ENCODE measurements at places on chromosomes 16 and 17.
A peak's percentile ranks its signal among the peaks of the same experiment; 100 is the strongest.

DNA sequence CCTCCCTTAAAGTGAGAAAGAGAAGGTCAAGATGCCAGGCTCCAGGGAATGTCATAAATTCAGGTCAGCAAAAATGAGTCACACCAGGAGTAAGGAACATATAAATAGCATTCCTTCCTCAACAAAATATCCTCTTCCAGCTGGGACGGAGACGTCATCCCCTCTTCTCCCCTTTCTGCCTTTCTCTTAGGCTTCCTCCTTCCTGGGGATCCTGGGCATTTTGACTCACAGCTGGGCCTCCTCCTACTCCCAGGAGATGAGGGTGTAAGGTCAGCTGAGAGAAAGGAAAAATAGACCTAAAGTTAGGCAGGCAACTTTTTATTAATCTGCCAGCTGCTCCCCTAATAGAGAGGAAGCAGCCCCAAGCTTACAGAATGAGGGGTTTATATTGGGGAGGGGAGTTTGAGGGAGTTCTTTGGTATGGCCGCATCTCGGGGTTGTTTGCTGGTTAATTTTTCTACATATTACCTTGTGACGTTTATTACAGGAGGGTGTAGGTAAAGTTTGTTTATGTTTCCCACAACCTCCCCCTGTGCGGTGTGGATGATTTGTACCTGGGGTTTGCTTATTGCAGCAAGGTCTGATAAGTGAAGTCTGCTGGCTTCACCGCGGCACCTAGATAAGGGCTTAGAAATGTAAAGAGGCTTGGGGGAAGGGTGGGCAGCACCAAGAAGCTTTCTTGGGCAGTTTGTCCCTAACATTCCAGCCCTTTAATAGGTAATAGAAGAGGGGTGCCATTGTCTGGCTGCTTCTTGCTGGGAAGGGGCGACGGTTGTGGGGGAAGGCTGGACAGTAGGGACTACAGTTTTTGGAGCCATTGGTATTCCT lies 7.1 kb upstream of the ZNF747 start:
- no peak for DNase-seq

GRCh38 chr16:11161974-11162373 lies 94.0 kb downstream of the SOCS1 start:
- no peak for DNase-seq

- no peak for DNase-seq
Measured at GRCh38 chr17:37259030-37259735, 116.6 kb upstream of the C17orf78 start.

- DNase-seq = no peak
Measured at GRCh38 chr16:51449441-51449840, 298.4 kb upstream of the SALL1 start.

DNA sequence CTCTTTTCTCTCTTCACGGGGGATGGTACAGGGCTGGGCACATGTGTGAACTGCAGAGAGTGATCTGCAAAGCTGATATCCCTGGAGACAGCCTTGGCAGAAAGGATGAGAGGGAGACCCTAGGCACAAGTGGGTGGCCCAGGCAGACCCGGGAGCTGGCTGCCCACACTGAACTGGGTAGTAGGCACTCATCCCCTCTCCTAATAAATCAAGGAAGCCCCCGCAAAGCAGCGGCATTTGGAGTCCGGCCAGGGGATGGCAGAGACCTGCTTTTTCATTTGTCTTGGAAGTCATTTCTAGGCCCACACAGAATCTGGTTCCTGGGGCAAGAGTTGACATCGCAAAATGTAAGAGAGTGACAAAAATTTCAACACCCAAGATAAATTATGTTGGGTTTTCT lies 3.0 kb upstream of the TFAP4 start:
- DNase-seq = no peak

DNA sequence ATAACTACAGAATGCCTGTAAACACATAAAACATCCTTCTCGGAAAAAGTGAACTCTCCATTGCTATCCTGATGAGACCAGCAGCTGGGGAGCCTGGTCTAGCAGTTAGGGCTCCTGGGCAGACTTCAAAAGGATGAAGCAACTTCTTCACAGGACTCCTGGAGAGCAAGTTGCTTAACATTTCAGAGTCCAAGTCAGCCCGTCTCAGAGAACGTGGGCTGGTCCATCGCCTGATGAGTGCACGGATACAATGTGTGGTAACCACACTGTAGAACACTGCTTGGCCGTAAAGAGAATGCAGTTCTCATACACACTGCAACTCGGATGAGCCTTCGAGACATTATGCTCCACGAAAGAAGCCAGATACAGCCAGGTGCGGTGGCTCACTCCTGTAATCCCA lies 52.7 kb downstream of the TMEM235 start:
- no peak for DNase-seq

DNA sequence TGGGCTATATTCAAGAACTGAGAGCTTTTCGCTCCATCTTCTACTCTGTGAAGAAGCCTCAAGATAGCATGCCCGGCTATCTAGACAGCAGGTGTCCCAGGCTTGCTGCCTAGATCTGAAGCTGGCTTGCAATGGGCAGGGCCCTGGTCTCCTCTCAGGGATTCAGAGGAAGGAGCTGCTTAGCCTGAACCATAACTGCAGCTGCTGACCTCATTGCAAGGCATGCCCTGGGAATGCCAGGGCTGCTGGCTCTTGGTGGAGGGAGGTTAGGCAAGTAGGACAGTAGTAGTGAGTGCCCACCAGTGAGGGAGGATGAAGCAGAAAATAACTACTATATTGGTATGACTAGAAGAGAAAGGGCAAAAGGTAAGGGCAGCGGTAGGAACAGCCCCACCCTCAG lies 21.3 kb upstream of the SLC35B1 start:
- no peak for DNase-seq

DNA sequence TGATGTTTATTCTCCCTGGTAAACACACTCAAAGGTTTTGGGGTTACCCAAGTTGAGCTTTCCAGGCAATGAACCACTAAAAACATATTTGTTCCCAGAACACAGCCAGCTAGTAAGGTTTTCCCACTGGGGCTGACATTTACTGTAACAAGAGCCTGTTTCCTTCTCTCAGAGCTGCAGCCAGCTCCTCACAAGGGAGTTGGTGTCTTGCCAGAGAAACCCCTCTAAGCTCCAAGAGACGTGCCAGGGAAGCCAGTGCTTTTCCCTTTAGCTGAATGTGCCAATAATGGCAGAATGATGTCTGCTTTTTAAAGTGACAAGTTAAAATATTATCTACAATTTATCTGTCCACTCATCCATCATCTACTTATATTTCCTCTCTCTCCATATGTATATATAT lies 170.8 kb upstream of the RBFOX1 start:
- DNase-seq = no peak

DNA sequence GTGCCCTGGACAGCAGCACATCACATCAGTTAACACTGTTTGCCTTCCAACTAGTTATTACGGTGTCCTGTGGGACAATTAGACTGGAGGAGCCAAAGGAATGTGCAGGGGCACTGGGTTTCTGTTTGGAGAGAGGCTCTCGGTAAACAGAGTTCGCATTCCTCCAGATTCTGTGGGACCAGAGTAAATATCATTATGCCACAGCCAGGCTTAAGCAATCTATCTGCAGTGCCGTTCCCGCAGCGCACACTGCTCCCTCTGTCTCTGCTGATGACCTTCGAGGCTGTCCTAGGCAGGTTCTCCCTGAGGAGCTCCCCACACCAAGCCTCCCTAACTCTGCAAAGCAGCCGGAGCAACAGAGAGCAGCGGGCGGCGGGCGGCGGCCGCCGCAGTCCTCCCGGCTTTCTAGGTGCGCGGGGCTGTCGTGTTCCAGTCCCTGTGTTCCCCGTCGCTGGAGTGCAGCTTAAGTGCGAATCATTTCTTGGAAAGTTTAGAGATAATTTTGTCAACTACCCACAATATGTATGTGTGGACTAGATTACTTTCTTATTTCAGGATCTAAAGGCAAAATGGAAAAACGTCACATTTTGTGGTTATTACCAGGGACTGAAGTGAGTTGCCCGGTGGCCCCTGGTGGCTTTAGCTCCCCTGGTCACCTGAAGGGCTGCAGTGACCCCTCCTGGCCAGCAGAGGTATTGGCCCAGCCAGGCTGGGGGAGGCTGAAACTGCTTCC lies 43.3 kb downstream of the PGS1 start:
- peak; percentile 77 for DNase-seq

GRCh38 chr16:88681084-88681680 lies 5.1 kb downstream of the SNAI3 start:
- no peak for DNase-seq

DNA sequence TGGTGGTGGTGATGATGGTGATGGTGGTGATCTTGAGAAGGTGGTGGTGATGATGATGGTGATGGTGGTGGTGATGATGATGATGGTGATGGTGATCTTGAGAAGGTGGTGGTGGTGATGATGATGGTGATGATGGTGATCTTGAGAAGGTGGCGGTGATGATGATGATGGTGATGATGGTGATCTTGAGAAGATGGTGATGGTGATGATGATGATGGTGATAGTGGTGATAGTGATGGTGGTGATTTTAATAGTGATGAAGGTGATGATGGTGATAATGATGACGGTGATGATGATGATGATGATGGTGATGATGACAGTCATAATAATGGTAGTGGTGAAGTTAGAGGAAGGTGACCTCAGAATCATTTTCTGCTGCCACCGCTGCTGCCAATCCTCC lies 75.1 kb downstream of the MYH13 start:
- DNase-seq = no peak

DNA sequence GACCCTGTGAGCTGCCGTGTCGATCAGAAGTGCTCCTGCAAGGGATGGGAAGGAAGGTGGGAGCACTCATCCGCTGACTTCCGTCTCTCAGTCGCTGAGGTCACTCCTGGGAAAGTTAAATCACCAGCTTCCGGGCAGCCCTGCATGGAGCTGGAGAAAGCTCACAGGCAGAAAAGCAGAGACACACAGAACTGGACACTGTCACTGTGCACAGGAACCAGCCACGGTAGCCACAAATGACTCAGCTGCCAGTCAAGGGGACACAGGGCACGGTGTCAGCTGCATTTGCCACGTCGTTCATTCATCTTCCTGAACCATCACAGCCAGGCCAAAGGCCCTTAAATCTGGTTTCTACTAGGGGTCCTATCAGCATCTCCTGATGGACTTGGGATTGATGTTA lies 226.4 kb upstream of the PSMD7 start:
- no peak for DNase-seq

DNA sequence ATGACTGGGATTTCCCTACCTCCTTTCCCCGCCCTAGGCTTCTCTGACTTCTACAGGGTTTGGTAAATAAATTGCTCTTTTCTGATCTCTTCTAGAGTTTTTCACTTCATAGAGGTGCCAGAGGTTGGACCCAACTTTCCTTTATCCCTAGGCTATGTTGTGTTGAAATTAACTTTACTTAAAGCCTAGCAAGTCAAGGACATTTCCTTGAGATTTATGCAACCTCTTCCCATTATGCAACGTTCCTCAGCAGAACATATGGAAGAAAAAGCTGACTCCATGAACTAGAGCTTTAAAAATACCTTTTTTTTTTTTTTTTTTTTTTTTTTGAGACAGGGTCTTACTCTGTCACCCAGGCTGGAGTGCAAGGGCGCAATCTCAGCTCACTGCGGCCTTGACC lies 15.5 kb downstream of the MPO start:
- DNase-seq = no peak

DNA sequence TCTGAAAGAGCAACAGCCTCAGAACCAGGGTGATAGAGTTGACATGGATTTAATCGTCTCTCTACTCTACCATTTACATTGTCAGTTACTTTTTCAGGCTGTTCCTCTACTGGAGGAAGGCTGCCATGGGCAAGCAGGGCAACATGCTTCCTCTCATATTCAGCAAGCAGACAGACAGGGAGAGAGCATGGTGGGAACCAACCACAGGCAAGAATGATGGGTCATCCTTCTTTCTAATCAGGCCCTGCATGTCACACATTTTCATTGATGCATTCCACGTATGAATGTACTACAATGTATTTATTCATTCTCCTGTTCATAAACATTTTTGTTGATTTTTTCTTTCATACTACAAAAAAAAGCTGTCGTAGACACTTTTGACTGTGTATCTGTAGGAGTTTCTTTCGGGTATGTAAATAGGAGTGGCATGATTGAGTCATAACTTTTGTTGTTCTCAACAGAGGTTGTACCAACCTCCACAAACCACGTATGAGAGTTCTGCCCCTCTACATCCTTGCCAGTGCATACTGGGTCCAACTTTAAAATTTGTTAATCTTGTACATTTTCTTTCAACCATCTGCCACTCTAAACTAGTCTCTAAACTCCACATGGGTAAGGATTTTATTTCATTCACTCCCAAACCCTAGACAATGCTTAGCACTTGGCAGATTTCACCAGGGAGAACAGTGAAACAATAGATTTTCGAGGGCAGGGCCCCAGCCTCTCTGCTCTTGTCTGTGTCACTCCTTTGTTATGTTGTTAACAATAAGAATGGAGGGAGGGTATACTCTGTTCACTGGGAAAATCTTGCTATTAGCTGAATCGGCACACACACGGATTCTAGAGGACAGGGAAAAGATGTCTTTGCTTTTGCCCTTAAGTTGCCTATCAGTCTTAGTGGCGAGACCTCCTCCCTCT lies 58.7 kb downstream of the CMC2 start:
- DNase-seq = peak; percentile 61
